CD4-positive, alpha-beta T cell (primary cell): ENCODE measurements at places on chromosomes 2 and 18.

- no peak for DNase-seq
Observed at GRCh38 chr2:241410739-241411176, 54.7 kb downstream of the FARP2 start.

DNA sequence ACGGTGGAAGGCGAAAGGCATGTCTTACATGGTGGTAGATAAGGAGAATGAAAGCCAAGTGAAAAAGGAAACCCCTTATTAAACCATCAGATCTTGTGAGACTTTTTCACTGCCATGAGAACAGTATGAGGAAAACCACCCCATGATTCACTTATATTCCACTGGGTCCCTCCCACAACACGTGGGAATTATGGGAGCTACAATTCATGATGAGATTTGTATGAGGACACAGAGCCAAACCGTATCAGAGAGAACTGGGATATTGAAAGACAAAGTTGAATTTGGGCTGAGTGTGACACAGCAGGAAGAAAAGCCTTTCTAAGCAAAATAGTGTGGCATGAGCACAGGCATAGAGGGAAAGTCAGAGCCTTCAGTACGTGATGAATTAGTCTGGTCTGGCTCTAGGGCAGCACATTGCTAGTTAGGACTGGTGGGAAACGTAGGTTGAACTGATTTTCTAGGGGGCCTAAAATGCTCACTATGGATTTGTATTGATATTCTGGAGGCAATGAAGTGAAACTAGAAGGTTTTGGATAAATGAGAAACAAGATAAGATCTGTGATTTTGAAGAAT lies 84.8 kb upstream of the RND3 start:
- DNase-seq, result no peak

GRCh38 chr2:79715338-79715737 lies 202.5 kb downstream of the CTNNA2 start:
- no peak for DNase-seq

- DNase-seq, result no peak
Observed at GRCh38 chr18:21330122-21330701, 88.2 kb downstream of the GREB1L start.

- no peak for DNase-seq
Observed at GRCh38 chr2:55431982-55432627, 12.4 kb upstream of the CCDC88A start.

GRCh38 chr2:241208058-241208457 lies 19.6 kb downstream of the ANO7 start:
- no peak for DNase-seq
